Activated naive CD8-positive, alpha-beta T cell treated with anti-CD3 and anti-CD28 coated beads, Interleukin-2, amount 10 ng/mL, durations not matched to agents 7 days and 5 days (primary cell): ENCODE measurements at places on chromosomes 2 and 18.

DNA sequence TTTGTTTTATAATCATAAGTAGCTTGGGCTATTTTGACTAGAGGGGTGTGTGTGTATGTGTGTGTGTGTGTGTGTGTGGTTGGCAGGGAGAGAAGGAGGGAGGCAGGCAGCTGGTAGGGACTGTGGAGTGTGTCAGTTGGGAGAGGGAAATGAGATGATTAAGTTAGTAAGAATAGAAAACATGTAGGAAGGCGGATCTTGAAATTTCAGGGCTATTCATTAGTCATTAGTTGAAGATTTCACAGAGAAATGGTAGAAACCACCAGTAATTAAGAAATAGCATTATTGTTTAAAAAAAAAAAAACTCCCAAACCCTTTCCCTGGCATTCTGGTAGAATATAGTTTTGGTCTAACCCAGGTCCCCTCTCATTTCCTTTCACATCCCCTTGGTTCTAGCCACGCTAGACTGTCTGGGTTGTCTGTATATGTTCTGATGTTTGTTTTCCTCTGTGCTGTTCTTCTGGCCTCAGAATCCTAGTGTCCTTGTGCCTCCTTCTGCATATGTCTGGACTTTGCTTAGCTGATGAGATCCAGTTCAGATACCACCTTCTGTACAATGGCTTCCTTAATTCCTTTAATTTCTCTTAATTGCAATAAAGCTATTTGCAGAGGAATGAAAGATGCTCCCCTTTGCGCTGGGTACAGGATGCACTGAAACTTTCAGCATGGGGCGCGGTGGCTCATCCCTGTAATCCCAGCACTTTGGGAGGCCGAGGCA is 161.6 kb downstream of the NEDD4L start:
- no peak for DNase-seq

GRCh38 chr18:48679236-48679635 is 140.4 kb downstream of the CTIF start:
- DNase-seq, result no peak

DNA sequence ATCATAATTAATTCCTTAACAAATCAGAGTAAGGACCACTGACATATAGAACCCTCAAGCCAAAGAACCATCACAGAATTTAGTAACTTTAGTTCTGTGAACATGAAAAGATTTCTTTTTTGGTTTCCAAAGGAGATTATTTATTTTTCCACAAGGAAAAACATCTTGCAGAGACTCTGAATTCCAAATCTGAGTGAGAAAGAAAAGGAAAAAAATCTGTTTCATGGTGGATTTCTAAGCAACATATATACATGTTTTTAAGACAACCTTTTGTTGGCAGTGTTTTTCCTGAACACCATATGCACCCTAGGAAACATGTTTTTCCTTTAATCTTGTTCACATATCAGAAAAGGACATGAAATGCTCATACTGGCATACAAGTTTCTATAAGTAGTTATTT is 149.8 kb downstream of the AGPS start:
- no peak for DNase-seq

- no peak for DNase-seq
Measured at GRCh38 chr2:23550553-23550952, 165.6 kb downstream of the KLHL29 start.

GRCh38 chr2:74575320-74575719 is 20.8 kb downstream of the DOK1 start:
- no peak for DNase-seq

DNA sequence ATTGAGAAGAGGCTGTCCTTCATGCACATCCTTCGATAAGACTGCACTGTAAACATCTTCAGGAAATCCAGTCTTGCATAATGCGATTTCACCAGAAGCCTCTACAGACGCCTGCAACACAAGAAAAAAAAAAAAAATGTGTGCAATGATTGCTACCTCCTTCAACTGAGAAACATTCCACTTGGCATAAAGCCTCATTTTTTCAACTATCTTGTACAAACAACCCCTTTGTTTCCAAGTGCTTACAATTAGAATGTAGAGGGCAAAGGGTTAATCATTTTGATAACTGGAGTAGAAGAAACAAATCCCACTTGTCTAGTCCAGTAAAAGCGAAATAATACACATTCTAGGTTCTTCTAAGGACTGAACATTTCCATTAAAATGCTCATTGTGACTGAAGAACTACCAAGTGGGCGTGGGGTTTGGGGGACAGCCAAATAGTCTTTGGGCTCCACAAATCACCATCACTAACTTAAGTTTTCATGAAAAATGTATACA is 29.2 kb downstream of the CDH2 start:
- DNase-seq, result no peak

DNA sequence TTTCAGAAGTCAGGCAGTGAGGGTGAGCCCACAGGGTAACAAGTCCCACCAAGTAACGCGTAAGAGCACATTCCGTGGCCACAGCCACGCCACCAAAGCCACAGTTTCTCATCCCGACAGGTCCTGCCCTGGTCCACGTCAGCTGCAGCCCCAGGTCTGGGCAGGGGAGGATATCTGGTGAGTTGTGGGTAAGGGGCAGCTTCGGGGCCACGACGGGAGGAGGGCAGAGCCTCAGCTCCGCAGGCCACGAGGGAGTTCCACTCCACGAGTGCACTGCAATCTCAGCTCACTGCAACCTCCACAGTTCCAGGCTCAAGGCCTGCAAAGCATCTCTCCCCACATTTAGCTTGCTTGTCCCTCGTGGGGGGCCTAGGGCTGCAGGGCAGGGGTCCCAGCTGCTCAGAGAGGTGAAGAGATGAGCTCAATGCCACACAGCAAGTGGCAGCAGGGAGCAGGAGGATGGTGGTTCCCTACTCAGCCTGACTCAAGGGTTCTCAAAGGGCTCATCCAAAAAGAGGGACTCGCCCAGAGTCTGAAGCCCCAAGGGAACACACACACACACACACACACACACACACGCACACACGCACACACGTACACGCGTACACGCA is 12.5 kb downstream of the SNORC start:
- DNase-seq, result peak; percentile 22

GRCh38 chr18:53165770-53166169 is 825.8 kb downstream of the DCC start:
- DNase-seq, result no peak

DNA sequence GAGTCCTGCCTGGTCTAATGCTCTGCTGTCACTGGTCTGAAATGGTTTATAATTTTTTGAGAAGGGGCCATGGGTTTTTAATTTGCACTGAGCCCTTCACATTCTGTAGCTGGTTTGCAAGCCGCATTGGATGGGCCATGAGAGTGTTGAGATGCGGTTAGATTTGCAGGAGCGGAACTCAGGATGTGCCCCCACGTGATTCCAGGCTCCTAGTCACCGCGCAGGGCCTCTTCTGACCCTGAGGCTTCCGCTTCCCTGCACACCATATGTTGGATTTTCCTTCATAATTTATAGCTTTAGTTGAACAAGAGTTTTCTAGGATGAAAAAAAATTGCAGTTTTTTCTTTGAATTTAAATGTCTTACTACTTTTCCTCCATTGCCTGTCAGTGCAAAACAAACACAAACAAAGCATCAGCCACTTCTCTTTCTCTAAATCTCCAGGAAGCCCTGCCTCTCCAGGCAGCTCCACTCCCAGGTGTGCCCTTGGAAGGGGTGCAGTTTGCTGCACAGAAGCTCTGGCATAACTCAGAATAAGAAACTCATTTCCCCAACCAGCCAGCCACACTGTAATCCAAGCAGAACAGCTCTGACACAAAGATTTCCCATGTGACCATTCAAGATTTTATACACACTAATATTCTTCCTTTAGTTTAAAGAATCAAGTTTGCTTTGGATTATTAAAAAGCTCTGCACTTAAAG is 18.4 kb upstream of the TPO start:
- no peak for DNase-seq

- no peak for DNase-seq
Measured at GRCh38 chr18:23406271-23406787, 46.8 kb upstream of the RIOK3 start.

DNA sequence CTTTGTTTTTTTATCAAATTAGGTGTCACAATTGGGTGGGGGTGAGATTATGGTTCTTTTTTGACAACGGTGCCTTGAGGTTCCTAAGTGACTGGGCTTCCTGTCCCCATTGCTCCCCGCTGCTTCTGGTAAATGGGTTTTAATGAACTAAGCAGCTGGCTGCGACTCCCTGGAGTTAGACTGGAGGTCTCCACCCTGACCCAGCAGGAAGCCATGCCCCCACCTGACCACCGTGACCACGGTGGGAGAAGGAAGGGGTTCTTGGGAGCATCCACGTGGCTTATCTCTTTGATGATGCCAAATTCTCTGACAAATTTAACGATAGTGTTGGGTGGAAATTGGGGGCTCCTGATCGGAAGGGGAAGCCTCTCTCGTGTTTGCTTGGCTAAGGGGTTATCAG is 12.2 kb downstream of the CNDP2 start:
- no peak for DNase-seq

DNA sequence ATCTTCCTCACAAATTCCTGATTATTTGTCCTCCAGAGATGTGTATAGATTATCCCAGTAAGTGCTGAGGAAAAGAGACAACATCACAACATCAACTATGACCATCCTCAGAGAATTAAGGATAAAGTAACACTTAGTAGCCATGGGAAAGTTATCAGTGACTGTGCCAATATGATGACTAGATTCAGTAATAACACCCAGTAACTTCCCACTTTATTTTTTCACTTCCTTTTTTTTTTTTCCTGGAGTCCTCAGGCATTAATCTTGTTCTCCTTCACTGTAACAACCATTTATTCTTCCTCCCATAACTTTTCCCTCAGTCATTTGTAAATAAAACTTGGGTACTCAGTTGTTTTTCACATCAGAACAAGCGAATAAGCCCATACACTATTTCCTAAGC is 16.7 kb upstream of the PID1 start:
- DNase-seq, result no peak

DNA sequence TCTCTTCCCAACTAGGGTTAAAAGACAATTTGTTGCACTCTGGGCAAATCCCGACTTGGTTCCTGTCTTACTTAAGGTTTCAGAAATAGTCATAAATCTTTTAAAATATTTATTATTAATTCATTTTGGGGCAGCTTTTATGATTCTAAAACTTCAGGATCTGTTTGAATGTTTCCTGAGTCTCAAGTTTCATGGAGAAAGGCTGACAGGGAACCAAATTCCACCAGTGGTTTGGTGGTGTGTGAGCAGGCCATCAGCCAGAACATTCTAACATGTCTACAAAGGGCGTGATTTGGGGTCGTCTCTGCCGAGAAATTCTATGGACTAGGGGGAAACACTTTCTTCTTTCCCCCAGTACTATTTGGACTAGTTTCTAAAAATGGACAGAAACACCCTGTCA is 366.4 kb downstream of the ZNF521 start:
- DNase-seq, result no peak

GRCh38 chr2:235049719-235050118 is 97.9 kb downstream of the SH3BP4 start:
- DNase-seq, result no peak

DNA sequence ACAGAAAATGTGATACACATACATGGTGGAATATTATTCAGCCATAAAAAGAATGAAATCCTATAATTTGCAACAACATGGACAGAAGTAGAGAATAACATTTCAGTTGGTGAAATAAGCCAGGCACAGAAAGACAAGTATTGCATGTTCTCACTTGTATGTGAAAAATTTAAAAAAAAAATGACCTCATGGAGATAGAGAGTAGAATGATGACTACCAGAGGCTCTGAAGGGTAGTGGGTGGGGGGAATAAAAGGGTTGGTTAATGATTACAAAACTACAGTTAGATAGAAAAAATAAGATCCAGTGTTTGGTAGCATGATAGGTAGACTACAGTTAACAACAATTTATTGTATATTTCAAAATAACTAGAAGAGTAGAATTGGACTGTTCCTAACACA is 24.5 kb downstream of the PRKD3 start:
- no peak for DNase-seq

- DNase-seq, result peak; percentile 6
Measured at GRCh38 chr2:128611421-128612320, 293.0 kb upstream of the HS6ST1 start.

DNA sequence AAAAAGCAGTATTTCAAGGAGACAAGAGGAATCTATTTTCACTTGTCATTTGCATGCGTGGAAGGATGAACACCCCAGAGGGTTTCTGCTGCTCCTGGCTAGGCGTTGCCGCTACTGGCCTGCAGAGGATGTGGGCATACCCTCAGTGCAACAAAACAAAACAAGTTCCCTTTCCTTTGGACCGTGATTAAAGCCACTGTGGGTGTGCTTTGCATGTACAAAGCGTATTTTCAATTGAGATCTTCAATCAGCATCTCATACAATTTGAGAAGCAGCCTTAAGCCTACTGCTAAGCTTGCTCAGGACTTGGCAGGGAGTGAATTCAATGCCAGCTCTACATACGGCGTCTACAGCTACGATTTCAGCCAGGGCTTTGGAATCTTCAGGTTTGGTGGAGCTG is 298.4 kb downstream of the LPIN1 start:
- DNase-seq, result peak; percentile 42

- DNase-seq, result no peak
Measured at GRCh38 chr2:1826226-1826905, 82.1 kb upstream of the PXDN start.

DNA sequence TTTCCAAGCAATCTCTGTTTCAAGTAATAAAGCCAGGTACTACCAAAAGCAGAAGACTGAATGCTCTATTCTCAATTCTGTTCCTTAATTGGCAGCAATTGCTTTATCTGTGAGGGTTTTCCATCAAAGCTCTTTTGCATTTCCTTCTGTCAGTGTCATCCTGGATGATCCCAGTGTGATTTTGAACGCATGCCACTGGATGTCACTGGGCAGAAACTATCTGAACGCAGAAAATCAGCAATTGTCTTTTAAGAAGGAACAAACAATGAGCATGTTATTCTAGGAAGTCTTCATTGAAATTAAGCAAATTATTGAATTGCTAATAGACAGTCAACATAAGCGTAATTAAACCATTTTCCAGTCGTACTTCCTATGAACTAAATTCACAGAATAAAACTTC is 259.0 kb upstream of the REG3G start:
- DNase-seq, result no peak
